ENCODE measurements at places on chromosomes 6 and 20.

DNA sequence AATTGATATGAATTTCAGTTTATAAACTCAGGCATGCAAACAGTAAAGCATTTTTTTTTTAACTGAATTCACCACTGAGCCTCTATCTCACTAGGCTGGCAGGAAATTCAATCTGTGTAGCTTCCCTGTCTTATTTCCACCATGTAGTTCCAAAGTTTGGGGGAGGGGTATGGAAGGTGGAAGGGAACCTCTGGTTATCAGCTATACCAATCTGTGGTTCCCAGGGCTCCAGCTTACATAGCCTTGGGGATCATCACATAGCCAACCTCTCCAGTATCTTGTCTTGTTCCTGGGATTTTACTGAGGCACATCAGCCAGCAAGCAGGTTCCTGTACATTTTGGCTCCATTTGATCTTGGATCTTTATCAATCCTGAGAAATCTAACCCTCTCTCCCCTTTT is 15.6 kb downstream of the RAD21L1 start:
- peak; percentile 39 for DNase-seq

DNA sequence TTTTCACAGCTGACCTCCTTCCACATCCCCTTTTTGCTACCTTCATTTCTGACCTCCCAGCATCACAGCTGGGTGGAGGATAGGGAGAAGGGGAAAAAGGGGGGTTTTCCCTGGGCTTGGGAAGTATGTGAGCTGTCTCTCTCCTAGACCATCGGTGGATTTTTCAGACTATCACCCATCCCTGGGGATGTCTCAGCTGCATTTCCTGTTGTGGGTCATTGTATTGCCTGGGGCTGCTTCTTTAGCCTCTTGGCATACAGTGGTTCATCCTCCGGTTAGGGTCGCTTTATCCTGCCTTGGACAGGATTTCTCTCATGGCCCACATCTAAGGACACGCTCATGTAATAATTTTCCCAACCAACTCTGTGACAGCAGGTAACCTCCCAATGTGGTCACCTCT is 142.5 kb upstream of the ARG1 start:
- peak; percentile 58 for DNase-seq

GRCh38 chr20:56779452-56780143 is 150.5 kb downstream of the TFAP2C start:
- DNase-seq, result no peak

DNA sequence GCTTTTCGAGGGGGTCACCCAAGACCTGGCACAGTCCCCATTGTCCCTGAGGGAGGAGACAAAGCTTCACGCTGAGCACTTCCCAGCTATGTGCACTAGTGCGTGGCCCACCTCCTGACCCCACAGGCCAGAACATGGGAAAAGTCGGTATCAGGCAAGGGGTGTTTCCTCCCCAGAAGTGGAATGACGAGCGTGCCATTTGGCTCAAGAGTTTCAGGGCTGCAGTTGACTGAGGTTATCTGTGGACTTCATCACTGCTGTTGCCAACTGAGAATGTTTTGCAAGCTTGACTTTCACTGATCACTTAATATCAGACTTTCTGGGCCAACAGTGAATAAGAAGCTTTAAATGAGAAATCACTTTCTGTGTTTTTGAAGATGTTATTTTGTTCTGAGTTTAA is 137.0 kb upstream of the AFDN start:
- no peak for DNase-seq

- DNase-seq, result no peak
Observed at GRCh38 chr6:98136333-98136732, 698.0 kb upstream of the POU3F2 start.

DNA sequence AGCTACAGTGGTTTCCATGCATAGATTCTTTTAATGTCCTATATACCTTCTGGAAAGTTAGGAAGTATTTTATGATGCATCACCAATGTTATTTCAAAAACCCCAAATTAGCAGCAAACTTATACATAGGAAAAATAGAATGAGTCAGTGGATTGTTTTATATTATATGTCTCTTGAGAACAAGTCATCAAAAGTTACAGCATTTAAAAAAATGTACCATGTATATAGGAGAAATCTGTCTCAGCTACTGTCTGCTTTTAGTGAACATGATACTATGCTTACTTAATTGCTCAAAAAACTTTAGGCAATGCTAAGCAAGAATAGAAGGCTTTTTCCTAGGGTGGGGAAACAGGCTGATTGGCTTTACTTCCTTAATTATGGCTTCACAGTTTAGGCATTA is 365.3 kb downstream of the SAMD5 start:
- no peak for DNase-seq

DNA sequence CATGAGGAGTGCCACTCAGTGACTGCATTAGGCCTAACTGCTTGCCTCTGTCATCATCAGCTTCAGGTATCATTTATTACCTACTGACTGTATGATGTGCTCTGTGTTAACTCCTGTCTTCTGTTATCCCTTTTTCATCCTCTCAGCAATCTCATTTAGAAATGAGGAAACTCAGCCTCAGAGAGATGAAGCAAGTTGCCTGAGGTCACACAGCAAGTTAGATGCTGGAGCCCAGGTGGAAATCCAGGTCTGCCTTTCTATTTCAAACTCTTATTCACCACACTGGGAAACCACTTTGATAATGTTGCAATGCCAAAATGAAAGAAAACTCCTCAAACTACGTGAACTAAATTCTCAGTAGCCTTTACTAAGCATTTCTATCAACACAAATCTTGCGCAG is 1.3 kb downstream of the FERMT1 start:
- DNase-seq, result no peak

GRCh38 chr6:137709424-137710236 is 157.4 kb upstream of the TNFAIP3 start:
- DNase-seq, result peak; percentile 48

DNA sequence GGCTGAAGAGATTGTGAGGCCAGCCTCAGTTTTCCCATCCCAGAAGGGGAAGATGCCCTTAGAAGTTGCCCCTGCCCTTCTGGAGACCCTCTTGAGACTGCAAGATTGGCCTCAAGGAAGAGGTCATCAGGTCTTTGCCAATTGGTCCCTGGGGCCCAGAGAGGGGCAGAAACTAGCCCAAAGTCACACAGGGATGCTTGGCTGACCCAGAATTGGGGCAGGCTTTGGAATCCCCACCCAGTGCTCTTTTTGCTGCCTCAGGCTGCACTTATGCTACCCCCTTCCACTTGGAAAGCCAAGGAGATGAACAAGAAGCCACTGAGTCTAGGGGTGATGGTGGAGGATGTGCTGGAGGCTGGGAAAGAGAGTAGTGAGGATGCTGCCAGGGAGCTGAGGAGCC is 24.9 kb upstream of the FKBP1A start:
- DNase-seq, result no peak

- peak; percentile 8 for DNase-seq
Observed at GRCh38 chr6:83459663-83460062, 28.8 kb upstream of the ME1 start.

- peak; percentile 78 for DNase-seq
Observed at GRCh38 chr20:5918856-5919625, 31.3 kb downstream of the TRMT6 start.

DNA sequence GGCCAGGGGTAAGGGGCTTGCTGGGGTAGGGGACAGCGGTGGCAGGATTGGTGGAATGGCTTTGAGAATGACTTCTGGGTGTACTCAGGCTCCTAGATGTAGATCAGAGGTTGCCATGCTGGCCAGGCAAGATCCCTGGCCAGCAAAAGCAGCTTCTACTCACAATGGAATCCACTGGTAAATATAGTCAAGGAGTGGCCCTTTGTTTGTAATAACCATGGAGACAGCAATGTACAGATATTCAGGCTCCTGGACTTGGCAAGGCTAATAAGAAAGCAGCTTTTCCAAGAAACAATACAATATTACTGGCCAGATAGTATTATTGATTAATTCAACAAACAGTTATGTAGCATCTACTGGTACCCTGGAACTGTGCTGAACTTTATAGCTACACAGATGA is 37.9 kb downstream of the CDH26 start:
- no peak for DNase-seq

DNA sequence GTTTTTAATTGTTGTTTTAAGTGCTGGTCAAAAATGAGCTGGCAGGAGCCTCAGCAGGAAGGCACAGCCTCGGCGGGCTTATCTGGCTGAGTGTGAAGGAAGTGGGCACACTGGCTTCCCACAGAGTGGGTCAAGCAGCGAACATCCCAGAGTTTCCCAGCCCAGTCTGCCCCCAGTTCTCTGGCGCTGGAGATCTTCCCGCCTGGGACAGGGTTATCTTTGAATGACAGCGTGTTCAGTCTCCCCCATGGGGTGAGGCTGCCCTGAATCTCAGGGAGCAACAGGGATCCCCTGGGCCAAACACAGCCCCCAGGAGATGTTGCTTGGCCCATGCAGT is 122.2 kb upstream of the PTPN1 start:
- DNase-seq, result peak; percentile 46

- DNase-seq, result no peak
Observed at GRCh38 chr20:5270603-5271002, 46.2 kb downstream of the PROKR2 start.
